ENCODE measurements at places on chromosomes 4 and X.

GRCh38 chrX:40513012-40513411 lies 67.8 kb upstream of the ATP6AP2 start:
- no peak for DNase-seq
- H3K36me3 ChIP-seq = no peaks in the 10 kb centered on the region
- no peak overlapping the region for H3K4me3 ChIP-seq
- H3K4me1 ChIP-seq = no peaks in the 10 kb centered on the region
- no peak overlapping the region for H3K27ac ChIP-seq
- H3K27me3 ChIP-seq = no peaks in the 10 kb centered on the region

- no peaks in the 10 kb centered on the region for H3K36me3 ChIP-seq
- no peak overlapping the region for H3K4me3 ChIP-seq
- no peak for DNase-seq
- H3K27ac ChIP-seq = no peak overlapping the region
- peaks cover 3% of the 10 kb centered on the region for H3K27me3 ChIP-seq
Measured at GRCh38 chr4:16264798-16265197, 38.5 kb upstream of the TAPT1 start.

DNA sequence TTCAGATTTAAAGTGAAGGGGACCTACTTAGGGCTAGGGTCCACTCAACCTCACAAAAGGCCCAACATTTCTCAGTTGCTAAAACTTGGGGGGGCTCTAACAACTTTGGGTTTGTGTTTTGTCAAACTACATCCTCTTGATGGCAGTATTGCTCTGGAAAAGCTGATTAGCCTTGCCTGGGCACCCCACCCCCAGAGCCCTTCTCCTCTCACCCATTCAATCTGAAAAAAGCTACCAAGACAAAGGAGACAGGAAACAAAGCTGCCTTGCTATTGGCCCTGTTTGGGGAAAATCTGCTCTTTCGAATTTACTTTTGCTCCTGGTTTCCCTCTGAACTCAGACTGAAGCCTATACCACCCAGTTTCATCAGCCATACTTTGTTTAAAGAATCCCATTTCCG lies 195.2 kb upstream of the STK26 start:
- peak; percentile 62 for DNase-seq
- no peaks in the 10 kb centered on the region for H3K27me3 ChIP-seq
- H3K4me1 ChIP-seq = peaks cover 42% of the 10 kb centered on the region
- H3K27ac ChIP-seq = peak overlapping the region; percentile 88
- peaks cover 3% of the 10 kb centered on the region for H3K36me3 ChIP-seq
- H3K4me3 ChIP-seq = peak overlapping the region; percentile 84

DNA sequence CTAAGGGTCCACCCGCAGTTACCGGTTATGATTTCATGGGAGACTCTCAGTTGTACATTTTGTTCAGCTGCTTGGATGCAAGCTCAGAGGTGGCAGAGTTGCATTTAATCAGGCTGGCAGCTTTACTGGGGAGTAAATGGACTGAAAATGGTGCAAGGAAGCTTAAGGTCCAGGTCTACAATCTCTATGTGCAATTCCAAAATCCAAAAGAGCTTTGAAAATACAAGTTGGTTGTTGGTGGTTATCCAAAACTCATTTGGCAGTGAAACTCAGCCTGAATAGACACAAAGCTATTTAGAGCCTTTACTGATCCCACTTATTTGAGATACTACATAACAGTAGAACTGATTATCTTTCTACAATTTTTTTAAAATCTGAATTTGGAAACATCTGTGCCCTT lies 11.8 kb upstream of the ZFP42 start:
- no peaks in the 10 kb centered on the region for H3K27me3 ChIP-seq
- H3K27ac ChIP-seq = no peak overlapping the region
- H3K4me3 ChIP-seq = no peak overlapping the region
- no peak for DNase-seq
- no peaks in the 10 kb centered on the region for H3K36me3 ChIP-seq

GRCh38 chrX:105114554-105115130 lies 105.9 kb downstream of the TEX13A start:
- H3K4me3 ChIP-seq = no peak overlapping the region
- no peaks in the 10 kb centered on the region for H3K36me3 ChIP-seq
- H3K27ac ChIP-seq = no peak overlapping the region
- H3K4me1 ChIP-seq = no peaks in the 10 kb centered on the region

DNA sequence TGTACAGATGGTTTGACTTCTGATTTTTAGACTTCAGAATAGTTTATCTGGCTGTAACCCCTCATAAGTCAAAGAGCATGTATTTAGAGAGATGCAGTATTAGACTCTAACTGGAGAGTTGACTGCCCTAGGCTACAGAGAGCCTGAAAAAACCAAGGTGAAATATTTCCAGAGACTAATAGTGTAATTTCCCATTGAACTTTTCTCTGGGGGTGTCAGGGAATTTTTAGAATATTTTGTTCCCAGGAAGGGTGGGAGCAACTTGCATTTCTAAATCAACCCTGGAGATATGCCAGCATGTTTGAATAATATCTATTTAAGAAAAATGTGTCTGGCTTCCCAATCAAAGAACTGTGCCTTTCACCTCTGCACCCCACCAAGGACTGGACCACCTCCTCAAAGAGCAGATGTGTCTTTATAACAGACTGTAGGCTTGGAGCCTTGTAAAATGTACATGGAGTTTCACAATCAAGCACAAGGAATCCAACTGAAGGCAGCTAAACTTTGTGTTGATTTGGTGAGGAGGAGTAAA lies 2.0 kb downstream of the ANXA3 start:
- peaks cover 42% of the 10 kb centered on the region for H3K27me3 ChIP-seq
- peaks cover 9% of the 10 kb centered on the region for H3K4me1 ChIP-seq
- no peak overlapping the region for H3K4me3 ChIP-seq

GRCh38 chr4:141002323-141002805 lies 130.9 kb downstream of the RNF150 start:
- no peak overlapping the region for H3K27ac ChIP-seq
- DNase-seq = no peak
- H3K27me3 ChIP-seq = no peaks in the 10 kb centered on the region
- H3K4me1 ChIP-seq = no peaks in the 10 kb centered on the region
- H3K36me3 ChIP-seq = no peaks in the 10 kb centered on the region

DNA sequence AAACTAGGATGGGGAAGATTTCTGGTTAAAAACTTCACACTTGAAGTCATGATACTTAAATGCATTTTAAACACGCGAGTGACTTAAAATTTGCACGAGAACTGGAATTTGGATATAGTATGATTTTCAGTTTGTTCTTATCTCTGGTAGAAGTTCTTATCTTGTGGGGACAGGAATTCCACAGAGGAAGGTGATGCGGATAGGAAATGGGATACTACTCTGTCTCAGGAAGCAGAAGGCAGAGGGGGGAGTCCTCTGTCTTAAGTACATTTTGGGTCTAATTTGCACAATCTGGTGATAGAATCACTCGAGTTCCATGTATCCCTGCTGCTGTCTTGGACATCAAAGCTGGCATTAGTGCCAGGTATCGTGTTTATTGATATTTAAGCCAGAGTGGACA lies 53.3 kb downstream of the TLL1 start:
- H3K36me3 ChIP-seq = no peaks in the 10 kb centered on the region
- H3K27me3 ChIP-seq = no peaks in the 10 kb centered on the region
- H3K4me1 ChIP-seq = no peaks in the 10 kb centered on the region
- no peak for DNase-seq
- no peak overlapping the region for H3K27ac ChIP-seq

- no peaks in the 10 kb centered on the region for H3K4me1 ChIP-seq
- no peaks in the 10 kb centered on the region for H3K27me3 ChIP-seq
- H3K27ac ChIP-seq = no peak overlapping the region
- H3K4me3 ChIP-seq = no peak overlapping the region
Measured at GRCh38 chrX:149198980-149199732, 305.9 kb downstream of the IDS start.

DNA sequence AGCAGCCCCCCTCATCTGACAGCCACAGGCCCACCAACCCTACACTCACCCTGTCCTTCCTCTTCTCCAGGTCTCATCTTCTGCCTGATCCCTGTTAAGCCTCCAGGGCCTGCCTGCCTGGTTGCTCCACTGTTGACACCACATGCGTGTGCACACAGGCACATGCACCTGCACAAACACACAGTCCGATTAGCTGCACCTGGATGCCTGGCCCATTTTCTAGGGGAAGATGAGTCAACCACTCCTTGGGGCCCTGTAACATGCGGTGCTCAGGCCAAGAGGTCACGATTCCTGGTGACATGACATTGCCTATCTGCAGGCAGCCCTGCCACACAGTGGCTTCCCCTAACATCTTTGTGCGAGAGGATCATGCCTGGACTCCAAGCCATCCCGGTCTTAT lies 498.4 kb downstream of the BCOR start:
- H3K36me3 ChIP-seq = no peaks in the 10 kb centered on the region
- no peak overlapping the region for H3K27ac ChIP-seq
- no peak for DNase-seq
- H3K4me3 ChIP-seq = no peak overlapping the region

DNA sequence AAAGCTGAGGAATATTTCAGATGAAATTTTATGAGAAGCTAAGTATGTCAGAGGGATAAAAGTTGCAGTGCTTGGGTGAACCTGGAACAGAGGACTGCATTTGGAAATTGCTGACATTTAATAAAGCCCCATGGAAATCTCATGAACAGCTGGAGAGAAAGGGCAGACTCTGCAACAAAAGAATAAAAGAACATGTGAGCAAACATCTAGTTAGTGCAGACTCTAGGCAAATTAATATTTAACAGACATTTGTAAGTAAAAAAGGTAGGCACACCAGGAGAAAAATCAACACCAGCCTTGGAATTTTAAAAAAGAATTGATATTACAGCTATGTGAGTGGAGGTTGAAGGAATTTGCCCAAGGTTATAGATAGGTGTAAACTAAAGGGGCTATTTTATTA lies 114.6 kb upstream of the PUDP start:
- no peaks in the 10 kb centered on the region for H3K27me3 ChIP-seq
- no peak overlapping the region for H3K4me3 ChIP-seq
- no peaks in the 10 kb centered on the region for H3K4me1 ChIP-seq
- no peak overlapping the region for H3K27ac ChIP-seq
- no peaks in the 10 kb centered on the region for H3K36me3 ChIP-seq

- H3K27ac ChIP-seq = no peak overlapping the region
- H3K4me3 ChIP-seq = no peak overlapping the region
- H3K4me1 ChIP-seq = no peaks in the 10 kb centered on the region
- H3K27me3 ChIP-seq = no peaks in the 10 kb centered on the region
- no peak for DNase-seq
Measured at GRCh38 chr4:136465691-136466090, 1066.6 kb downstream of the PCDH18 start.

- H3K27ac ChIP-seq = no peak overlapping the region
- H3K27me3 ChIP-seq = peaks cover 7% of the 10 kb centered on the region
- DNase-seq = no peak
Measured at GRCh38 chr4:56762484-56763250, 58.8 kb downstream of the SPINK2 start.

Measured in T-helper 2 cell treated with Interferon-gamma antibody and Interleukin-4, amounts not matched to agents 5 μg/mL and 100 μg/mL, for 36 hours (primary cell).